ENCODE measurements at places on chromosomes 3 and 15.
A peak's percentile ranks its signal among the peaks of the same experiment; 100 is the strongest.

DNA sequence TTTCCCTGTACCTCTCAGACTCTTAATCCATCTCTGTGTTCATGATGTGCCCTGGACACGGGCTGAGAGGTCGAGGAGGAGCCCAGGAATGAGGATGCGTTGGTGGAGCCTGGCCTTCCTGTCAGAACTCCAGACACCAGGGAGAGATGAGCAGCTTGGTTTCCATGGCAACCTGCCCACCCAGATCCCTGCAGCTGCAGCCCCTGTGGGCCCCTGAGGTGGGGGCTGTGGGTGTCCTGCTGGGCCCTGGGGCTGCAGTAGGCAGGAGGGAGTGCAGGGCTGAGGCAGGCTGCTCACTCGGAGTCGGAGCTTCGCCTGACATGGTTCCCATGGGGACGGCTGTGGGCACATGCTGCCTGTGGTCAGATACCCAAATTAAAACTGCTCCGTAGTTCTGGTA lies 7.7 kb upstream of the SCN10A start:
- DNase-seq: no peak

- DNase-seq: no peak
These were observed 552.6 kb upstream of the TBL1XR1 start for GRCh38 chr3:177749836-177750235.

- DNase-seq: no peak
These were observed 107.7 kb downstream of the WDR76 start for GRCh38 chr15:43934480-43934879.

GRCh38 chr3:12318758-12319621 lies 30.1 kb downstream of the PPARG start:
- no peak for DNase-seq

GRCh38 chr3:21573291-21573690 lies 177.7 kb downstream of the ZNF385D start:
- no peak for DNase-seq

DNA sequence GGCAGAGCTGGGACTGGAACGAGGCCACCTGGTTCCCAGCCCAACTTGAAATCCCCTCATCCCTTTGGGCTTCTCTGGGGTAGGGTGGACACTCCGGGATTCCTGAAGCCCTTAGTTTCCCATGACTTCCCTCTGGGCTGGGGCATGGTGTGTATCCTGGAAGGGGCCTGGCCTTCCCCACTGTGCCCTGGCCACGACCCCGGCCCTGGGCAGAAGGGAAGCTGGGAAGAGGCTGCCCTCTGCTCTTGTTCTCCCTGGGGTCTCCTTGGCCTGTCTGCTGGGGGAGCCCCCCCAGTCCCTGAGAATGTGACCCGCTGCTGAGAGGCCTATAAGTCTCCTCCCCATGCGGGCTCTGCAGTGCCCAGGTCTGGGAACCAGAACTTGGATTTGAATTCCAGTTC lies 104.9 kb downstream of the LINGO1 start:
- DNase-seq: peak; percentile 27

- DNase-seq: no peak
These were observed 54.1 kb downstream of the SCN5A start for GRCh38 chr3:38595393-38595792.

DNA sequence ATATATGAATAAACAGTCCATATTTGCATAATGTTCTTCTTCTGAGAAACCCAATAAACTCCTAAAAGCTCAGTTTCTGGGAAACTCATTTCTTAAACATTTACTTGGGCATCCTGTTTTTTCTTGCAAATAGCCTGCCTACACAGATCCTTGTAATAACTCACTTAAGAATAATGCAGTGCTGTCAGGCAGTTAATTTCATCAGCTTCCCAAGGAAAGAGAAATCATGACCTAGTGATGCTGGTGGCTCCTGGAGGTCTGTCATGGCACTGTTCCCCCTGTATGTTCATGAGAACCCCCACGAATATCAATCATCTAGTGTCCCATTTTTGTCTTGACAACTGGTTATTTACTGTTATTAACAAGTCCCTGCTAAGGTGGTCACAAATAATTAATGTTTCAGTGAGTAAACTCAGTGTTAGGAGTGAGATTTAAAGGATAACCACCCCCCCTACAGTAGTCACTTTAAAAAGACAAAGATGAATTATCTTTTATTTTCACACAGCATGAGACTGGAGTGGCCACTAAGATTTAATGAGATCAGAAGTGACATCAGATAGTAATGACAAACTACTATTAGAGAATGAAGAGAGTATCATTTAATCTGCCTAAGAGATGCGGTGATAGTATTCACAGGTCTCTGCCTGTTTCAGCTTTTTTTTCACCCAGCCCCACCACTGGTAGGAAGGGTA lies 279.5 kb upstream of the NECTIN3 start:
- DNase-seq: no peak

Measured in Caco-2 (cell line).